NCI-H2029 treated with DMSO at 0.1 percent for 48 hours (cell line): ENCODE measurements at places on chromosomes 3 and 15.

GRCh38 chr3:57757642-57758297 is 1.7 kb downstream of the SLMAP start:
- no peak for DNase-seq

GRCh38 chr3:129831503-129831902 is 62.0 kb downstream of the TMCC1 start:
- DNase-seq = no peak

DNA sequence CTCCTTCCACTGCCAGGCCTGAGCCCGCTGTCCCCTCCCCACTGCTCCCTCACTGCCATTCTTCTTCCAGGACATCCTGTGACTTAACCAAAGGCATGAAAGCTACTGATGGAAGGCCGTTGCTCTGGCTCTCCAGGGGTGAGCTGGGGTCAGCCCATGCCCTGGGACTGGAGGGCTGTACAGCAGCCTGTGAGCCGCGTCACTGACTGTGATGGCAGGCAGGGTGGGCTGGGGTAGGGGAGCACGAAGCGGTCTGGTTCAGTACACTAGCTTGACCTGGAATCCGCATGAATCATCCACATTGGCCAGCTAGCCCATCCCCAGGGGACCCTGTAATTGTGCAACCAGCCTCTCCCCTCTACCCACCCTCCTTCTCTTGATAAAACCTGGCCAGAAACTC is 30.8 kb downstream of the CORO2B start:
- no peak for DNase-seq

GRCh38 chr15:80414546-80415357 is 10.6 kb downstream of the ARNT2 start:
- DNase-seq = no peak

- no peak for DNase-seq
These were observed 66.8 kb downstream of the ABTB1 start for GRCh38 chr3:127739347-127740135.

DNA sequence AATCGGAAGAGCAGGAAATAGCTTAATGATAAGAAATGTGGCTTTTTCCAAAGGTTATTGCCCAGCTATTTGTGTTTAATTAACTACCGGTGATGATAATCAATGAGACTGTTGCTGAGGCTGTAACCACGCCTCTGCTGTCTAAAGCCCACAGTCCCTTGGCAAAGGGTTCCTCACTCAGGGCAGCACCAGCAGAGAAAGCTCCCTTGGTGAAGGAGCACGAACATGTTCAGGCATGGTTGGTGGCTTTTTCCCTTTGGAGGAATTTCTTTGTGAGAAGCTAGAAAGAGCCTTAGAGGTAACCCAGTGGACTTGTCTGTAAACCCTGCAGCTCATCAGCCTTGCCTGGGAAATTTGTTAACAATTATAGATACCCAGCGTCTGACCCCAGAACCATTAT is 7.5 kb upstream of the ST6GAL1 start:
- no peak for DNase-seq

- DNase-seq = peak; percentile 1
These were observed 309.9 kb downstream of the RPLP1 start for GRCh38 chr15:69762373-69763148.

DNA sequence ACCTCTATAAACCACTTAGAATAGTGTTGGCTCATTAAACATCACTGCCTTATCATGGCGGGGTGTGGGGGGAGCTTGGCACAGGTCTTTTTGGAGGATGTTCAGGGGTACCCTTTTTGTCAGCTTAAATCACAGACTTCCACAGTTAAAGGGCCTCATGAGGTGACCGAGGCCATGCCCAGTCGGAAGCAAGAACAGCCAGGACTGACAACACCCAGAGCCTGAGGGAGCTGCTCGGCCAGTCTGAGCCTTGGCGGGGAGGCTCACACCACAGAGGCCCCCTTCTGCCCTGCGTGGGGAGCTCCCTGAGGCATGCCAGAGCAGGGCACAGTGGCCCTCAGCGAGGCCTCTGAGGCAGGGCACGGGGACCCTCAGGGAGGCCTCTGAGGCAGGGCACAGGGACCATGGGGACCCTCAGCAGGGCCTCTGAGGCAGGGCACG is 49.5 kb downstream of the UMPS start:
- DNase-seq = no peak

DNA sequence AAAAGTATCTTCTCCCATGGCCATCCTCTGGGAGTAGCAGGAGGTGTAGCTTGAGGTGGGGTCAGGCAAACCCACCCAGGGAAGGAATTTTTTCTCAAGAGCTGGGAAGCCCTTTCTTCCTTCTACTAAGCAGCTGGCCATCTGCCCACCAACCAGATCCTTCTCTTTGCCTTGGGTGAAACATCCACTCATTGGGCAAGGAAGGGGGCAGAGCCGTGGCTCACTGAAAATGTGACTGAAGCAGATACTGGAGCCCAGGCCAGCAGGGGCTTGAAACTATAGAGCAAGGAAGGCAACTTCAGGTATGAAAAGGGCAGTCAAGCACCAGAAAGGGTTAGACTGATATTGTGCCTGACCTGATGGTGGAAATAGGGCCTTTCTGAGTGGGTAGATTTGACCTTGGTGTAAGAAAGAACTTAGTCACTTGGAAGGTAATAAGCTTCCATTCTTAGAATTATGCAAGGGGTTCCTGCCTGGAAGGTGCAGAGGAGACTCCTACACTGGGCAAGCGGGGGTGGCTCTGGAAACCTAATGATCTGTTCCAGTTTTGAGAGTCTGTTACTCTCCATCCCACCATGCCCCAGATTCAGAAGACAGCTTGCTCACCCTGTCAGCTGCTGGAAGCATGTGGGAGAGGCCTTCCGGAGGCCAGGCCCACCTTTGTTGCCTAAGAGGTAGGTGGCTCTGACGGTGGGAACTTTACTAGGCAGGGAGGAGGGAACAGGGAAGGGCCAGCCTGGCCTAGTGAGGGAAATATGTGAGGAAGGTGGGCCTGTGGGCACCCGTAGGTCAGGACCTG is 22.0 kb upstream of the PLA2G4E start:
- no peak for DNase-seq

DNA sequence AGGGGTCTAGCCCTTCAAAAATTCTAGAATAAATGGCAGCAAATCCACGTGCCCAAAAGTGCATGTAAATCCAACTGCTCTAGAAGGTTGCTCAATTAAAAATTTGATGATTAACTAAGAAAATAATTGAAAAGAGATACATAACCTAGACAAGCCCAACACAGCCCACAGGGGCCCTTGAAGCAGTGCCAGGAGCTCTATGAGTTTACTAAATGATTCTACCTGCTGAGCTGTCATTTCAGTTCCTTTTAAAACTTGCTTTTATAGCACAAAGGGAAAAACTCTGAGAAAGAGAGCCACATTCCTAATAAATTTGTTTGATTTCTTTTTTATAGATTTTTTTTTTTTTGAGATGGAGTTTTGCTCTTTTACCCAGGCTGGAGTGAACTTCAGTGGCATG is 38.9 kb upstream of the GNB5 start:
- no peak for DNase-seq

DNA sequence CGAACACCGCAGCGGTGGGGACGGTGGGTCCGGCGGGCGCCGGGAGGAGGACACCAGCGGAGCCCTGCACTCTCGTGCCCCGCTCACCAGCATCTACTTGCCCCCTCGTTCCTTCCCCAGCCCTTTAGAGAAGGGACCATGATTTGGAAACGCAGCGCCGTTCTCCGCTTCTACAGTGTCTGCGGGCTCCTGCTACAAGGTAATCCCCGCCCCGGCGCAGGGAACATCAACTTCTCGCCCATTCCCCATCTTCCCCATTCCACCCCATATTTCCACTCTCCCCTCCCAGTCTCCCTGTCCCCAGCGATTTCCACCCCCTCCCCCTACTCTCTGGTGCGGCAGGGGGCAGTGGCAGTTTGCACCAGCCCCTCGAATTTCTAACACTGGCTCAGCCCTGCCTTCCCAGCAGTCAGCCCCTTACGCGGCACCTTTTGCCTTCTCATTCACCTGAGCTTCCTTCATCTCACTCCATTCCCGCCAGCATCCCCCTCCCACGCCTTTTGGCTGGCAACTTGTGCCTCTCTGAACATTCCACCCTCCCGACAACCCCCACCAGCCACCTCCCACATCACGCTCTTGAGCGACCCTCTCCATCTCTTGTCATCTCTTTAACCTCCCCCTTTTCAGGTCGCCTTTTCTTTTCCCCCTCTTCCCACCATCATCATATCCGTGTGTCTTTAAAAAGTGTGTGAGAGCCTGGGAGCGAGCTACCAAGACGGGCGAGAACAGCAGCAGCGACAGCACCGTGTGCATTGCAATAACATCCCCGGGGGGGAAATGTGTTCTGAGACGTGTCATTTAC is 882 bp downstream of the CADM2 start:
- DNase-seq = no peak

DNA sequence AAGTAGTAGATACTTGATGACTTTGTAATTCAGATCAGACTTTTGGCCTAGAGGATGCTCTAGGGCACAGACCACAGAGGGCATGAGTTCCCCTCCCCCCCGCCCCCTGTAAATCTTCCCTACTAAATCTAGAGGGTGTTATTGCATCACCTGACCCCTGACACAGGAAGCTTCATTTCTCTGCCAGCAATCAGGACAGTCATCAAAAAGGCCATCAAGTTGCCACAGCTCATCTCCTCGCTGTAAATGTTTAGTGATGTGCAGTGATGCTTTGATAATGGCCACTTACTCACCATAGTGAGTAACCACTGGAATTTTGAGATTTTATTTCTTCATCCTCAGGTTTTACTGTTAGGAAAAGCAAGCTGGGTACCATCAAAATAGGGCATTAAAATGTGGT is 289.2 kb upstream of the CHRM5 start:
- no peak for DNase-seq

GRCh38 chr3:194031867-194032635 is 103.9 kb upstream of the HES1 start:
- DNase-seq = no peak

- no peak for DNase-seq
These were observed 536 bp downstream of the SEC61A1 start for GRCh38 chr3:128052595-128053351.

DNA sequence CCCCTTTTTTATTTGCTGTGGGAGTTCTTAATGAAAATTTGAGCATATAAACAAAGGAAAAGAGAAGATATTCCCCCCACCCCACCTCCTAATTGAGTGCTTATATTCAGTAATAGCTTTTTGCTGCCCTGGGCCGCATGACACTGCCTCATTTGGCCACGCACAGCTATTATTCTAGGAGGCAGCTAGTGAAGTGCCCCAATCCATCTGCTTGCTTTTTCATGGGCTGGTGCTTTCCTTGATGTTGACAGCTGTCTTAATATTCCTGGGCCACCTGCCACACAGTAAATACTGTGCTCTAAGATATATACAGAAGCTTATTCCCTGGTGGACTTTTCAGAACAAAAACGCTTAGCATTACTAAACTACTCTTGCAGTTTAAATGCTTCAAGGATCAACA is 3.8 kb upstream of the CRYBG3 start:
- peak; percentile 79 for DNase-seq

- DNase-seq = no peak
These were observed 77.8 kb upstream of the PLXND1 start for GRCh38 chr3:129684270-129684669.

DNA sequence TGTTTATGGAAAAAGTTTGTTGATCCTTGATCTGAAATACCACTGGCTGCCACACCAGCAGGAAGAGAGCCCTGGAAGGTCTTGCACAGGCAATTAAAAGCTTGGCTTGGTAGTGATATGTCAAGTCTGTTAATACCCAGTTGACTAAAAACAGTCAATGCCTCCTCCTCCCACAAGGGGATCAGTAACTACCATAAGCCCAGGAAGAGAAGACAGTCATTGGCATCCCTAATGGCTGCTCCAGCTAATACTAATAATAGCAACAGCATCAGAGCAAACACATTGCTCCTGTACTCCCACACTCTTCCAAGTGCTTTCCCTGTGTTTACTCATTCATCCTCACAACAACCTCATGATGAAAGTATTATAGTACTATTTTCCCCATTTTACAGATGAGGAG is 528.6 kb downstream of the TAFA4 start:
- DNase-seq = no peak

DNA sequence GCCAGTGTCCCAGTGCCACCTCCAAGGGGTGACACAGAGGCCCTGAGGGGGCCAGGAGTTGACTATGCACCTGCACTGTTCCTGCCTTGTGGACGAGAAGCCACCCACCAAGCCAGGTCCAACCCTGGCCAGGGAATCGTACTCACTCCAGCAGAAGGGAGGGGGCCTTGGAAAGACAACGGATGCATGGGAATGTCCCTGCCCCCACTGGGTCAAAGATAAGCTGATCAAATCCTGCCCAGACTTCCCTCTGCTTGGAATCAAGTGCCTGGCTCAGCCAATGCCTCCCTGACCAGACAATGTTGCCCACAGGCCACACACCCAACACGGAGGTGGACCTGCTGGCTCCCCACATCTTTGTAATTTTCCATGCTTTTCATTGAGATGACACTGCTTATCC is 23.9 kb downstream of the CACNA2D2 start:
- no peak for DNase-seq

DNA sequence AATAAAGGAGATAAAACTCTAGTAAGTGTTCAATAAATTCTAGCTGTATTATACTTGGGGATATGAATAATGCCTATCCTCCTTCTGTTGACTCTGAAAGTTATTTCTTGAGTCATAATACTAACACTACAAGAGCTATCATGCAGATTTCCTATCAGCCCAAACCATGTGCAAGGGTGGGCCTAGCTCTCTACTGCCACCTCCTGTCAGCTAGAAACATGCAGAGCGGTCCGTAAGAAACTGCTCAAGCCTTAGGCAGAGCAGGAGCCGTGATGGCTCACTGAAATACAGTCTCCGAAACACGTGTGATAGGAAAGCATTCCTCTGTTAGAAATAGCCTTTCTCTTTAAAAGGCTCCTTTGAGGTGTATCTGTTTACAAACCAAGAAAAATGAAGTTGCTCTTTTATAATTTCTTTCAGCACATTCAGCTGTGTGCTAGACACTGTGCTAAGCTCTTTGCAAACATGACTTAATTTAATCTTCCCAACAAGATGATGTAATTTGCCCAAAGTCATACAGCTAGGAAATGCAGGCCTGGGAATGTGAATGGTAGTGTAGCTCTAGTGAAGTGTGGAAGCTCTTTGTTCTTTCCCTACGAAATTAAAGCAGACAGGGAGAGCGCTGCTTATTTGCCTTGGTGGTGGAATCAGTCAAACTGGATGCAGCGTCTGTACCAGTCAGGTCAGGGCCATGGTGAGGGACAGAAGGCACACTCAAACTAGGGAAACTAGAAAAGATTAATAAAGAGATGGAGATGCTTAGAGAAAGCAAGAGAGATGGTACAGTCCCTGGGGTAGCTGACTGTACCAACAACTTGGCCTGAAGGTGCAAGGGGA is 43.1 kb downstream of the MTHFS start:
- DNase-seq = peak; percentile 1

GRCh38 chr3:124650798-124651197 is 79.5 kb upstream of the UMPS start:
- DNase-seq = no peak
